ENCODE measurements at places on chromosomes 4 and X. TPM values are rescaled to one million over a fixed set of nuclear protein-coding genes. Genes with fewer than 3 reads are reported as not detected.

DNA sequence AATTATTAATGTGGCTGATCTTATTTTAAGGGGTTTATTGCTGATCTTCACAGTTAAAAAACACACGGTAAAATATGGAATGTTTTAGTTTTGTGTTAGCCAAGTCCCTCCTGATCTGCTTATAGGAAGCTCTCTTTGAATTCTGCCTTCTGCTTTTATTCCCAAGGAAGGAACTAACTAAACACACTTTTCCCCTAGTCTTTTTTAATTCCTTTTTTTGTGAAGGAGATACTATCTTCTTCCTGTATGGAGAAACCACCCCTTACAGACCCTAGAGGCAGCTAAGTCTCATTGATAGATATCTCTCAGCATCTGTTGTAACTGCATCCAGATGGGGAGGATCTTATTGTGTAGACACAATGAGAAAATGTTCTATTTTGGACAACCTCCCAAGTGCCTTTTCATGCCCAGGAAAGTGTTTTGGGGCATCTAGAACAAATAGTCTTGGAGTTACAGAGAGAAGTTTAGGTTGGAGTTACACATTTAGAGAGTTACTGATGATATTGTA lies 64.4 kb downstream of the AFF1 start:
- H3K4me1 ChIP-seq: no peaks in the 10 kb centered on the region
- H3K27me3 ChIP-seq: no peaks in the 10 kb centered on the region
- no peak overlapping the region for H3K27ac ChIP-seq
- H3K36me3 ChIP-seq: no peaks in the 10 kb centered on the region
- DNase-seq: no peak
- no peak overlapping the region for H3K4me3 ChIP-seq

- H3K4me1 ChIP-seq: no peaks in the 10 kb centered on the region
- no peaks in the 10 kb centered on the region for H3K27me3 ChIP-seq
- no peak for DNase-seq
- no peaks in the 10 kb centered on the region for H3K36me3 ChIP-seq
- H3K27ac ChIP-seq: no peak overlapping the region
- H3K4me3 ChIP-seq: no peak overlapping the region
Measured at GRCh38 chr4:140222171-140222570, 68.2 kb upstream of the MAML3 start.

- H3K36me3 ChIP-seq: no peaks in the 10 kb centered on the region
- no peak overlapping the region for H3K4me3 ChIP-seq
- H3K27ac ChIP-seq: no peak overlapping the region
Measured at GRCh38 chrX:121084903-121085611, 37.6 kb downstream of the GLUD2 start.

- H3K4me1 ChIP-seq: peaks cover 14% of the 10 kb centered on the region
- DNase-seq: no peak
- H3K27ac ChIP-seq: peak overlapping the region; percentile 62
- H3K36me3 ChIP-seq: no peaks in the 10 kb centered on the region
Measured at GRCh38 chr4:73711989-73712388, 28.4 kb upstream of the CXCL8 start.

DNA sequence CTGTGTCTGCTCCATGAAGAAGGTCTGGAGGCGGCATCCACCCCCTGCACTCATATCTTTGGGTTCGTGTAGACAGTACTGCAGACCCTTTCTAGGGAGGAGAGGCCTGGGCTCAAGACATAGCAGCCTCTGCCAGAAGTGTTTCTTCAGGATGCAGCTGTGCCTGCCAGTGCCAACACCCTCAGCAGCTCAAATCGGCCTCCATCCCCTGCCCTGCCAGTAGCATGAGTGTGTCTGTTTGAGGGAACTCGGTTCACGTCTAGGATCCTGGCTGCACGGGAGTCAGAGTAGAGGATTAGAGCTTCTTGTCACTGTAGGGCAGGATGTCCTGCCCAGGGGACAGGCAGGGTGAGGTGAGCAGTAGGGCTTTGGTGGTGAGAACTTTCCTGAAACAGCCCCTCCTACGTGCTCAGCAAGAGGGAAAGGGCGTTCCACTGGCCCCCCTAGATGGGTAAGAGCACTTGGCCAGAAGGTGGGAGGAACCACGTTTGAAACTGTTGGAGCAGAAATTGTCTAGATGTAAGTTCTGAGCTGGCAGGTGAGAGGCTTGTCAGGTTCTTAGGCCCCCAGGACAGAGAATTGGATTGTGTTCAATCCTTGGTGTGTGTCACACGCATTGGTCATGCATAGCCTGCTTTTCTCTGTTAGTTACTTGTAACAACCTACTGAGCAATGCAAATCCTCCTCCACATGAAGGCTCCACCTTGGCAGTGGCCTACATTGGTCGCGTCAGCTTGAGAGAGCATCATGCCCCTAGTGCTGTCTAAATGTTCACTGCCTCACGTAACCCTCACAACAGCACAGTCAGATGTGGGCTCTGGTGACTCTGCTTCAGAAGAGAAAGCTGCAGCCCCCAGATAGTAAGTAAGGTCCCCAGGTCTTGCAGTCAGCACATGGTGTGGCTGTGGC lies 25.8 kb upstream of the FAM193A start:
- no peak overlapping the region for H3K27ac ChIP-seq
- H3K4me1 ChIP-seq: no peaks in the 10 kb centered on the region
- no peaks in the 10 kb centered on the region for H3K27me3 ChIP-seq
- H3K36me3 ChIP-seq: no peaks in the 10 kb centered on the region
- DNase-seq: no peak

DNA sequence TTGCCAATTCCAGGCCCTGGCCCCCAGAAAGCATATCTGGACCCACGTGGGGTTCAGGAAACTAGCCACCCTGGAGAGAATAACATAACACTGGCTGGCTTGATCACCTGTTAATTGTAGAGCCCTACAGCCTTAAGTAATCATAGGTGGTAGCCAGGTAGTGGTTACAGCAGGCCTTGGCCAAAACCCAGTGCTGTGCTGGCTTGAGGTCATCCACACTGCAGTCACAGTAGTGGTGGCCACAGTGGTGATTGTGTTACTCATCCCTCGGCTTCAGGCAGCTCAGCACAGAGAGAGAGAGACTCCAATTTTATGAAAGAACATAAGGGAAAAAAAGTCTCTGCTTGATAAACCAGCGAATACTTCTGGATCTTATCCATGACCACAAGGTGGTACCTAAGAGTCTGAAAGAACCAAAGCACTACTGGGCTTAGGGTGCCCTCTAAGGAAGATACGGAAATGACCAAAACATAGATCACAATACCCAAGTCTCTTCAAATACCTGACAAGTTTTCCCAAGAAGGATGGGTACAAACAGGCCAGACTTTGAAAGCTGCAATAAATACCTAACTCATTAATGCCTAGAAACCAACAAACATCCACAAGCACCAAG lies 46.6 kb upstream of the CDX4 start:
- no peaks in the 10 kb centered on the region for H3K4me1 ChIP-seq
- no peak overlapping the region for H3K4me3 ChIP-seq
- no peaks in the 10 kb centered on the region for H3K27me3 ChIP-seq
- H3K36me3 ChIP-seq: no peaks in the 10 kb centered on the region
- no peak for DNase-seq

DNA sequence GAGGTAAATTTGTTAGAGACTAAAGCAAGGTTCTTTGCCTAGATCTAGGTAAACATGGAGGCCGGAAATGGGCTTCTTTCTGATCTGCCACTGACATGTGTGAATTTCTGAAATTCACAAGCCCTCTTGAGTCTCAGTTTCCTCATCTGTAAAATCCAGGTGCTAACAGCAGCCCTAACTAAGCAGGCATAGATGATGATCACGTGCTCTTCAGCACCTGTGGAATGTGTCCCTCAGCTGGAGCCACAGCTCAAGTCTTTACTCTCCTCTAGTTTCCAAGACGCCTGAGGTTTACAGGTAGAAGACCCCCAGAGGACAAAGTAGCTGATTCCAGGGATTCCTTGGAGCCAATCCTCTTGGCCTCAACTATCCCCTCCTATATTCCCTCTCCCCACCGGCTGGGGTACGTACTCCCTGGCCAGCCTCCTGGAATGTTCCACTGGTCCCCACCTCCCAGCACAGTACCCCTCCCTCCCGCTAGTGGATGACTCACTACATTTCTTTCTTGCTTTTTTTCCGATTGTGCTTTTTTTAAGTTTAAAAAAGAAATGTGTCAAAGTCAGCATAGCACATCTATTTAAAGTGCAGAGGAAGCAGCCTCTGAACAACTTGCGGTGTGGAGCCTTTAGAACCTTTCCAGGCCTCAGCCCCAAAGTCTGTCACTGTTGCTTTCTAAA lies 98.4 kb downstream of the PHKA2 start:
- H3K27ac ChIP-seq: no peak overlapping the region
- H3K36me3 ChIP-seq: no peaks in the 10 kb centered on the region
- no peaks in the 10 kb centered on the region for H3K4me1 ChIP-seq
- no peak overlapping the region for H3K4me3 ChIP-seq
- no peaks in the 10 kb centered on the region for H3K27me3 ChIP-seq

DNA sequence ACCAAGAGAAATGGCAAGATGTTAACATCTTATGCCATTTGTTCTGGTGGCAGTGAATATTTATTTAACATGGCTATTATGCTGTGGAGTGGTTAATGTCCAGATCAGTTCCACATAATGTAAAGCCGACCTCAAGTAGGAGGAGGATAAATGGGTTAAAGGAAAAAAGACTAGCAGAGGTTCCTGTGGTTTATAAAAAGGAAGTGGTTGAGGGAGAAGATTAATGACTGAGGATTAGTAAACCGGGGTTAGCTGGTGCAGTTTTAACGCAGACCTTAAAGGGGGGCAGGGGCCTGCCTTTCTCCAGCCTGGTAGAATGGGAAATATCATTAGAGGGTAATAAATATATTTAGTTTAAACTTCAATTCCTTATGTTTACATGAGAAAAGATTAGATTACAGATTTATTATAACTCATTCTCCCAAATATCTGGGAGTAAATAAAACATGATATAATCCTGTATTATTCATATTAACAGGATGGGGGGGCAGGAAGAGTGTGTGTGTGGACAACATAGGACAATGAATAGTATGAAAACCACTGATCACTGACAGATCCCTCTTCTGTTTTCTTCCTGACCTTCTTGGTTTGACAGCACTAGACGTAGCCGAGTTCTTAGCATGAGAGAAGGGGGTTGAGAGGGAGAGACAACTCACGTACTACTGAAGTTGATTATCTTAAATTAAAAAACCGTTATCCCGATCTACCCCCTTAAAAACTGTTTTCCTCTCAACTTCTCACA lies 124.1 kb upstream of the LIMCH1 start:
- H3K27ac ChIP-seq: no peak overlapping the region
- no peaks in the 10 kb centered on the region for H3K4me1 ChIP-seq
- 0 out of 2 replicates have a peak, but pooled peaks cover 2% of the 10 kb centered on the region for H3K27me3 ChIP-seq
- H3K36me3 ChIP-seq: no peaks in the 10 kb centered on the region

- no peak overlapping the region for H3K27ac ChIP-seq
- no peaks in the 10 kb centered on the region for H3K27me3 ChIP-seq
- no peaks in the 10 kb centered on the region for H3K36me3 ChIP-seq
- no peak overlapping the region for H3K4me3 ChIP-seq
Measured at GRCh38 chr4:53205970-53206369, 159.9 kb downstream of the SCFD2 start.

DNA sequence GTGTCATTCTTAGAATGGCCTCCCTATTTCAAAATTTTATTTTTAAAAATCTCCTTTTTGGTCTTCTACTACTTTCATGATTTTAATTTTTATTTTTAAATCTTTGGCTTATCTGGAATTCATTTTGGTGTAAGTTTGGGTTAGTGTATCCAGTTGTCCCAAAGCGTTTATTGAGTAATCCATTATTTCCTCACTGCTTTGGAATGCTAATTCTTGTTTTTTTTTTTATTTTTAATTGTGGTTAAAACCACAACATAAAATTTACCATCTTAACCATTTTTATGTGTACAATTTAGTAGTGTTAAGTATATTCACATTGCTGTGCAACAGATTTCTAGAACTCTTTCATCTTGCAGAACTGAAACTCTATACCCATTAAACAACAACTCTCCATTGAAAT lies 8.7 kb downstream of the CITED1 start:
- H3K27me3 ChIP-seq: no peaks in the 10 kb centered on the region
- H3K27ac ChIP-seq: no peak overlapping the region
- H3K4me1 ChIP-seq: no peaks in the 10 kb centered on the region
- H3K36me3 ChIP-seq: no peaks in the 10 kb centered on the region

- H3K27me3 ChIP-seq: no peaks in the 10 kb centered on the region
- no peaks in the 10 kb centered on the region for H3K36me3 ChIP-seq
- no peak overlapping the region for H3K27ac ChIP-seq
- no peak for DNase-seq
- H3K4me3 ChIP-seq: no peak overlapping the region
Measured at GRCh38 chrX:17553469-17553868, 178.5 kb downstream of the NHS start.

- no peaks in the 10 kb centered on the region for H3K27me3 ChIP-seq
- 0 out of 2 replicates have a peak, but pooled peaks cover 2% of the 10 kb centered on the region for H3K4me1 ChIP-seq
- H3K4me3 ChIP-seq: no peak overlapping the region
- DNase-seq: no peak
Measured at GRCh38 chr4:150067859-150068258, 10.4 kb upstream of the DCLK2 start.

- H3K4me1 ChIP-seq: no peaks in the 10 kb centered on the region
- no peaks in the 10 kb centered on the region for H3K36me3 ChIP-seq
- H3K27me3 ChIP-seq: no peaks in the 10 kb centered on the region
- no peak overlapping the region for H3K4me3 ChIP-seq
Measured at GRCh38 chr4:2651546-2651945, 104.6 kb downstream of the TNIP2 start.

DNA sequence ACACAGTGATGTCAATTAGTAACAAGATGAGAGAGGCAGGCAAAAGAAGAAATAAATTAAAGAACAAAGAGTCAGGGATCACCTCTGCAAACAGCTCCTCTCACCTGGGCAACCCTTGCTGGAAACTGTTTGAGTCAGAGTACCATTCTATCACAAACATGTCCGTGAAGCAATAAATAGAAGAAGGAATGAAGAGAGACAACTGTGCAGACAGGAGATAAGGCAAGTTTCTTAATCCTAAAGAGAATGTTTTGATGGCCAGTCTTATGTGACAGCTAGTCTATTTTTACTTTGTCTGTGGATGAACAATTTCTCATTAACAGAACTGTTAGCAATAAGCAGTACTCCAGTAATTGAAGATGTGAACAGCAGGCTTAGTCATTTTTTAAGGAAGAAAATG lies 422.4 kb downstream of the DMD start:
- H3K4me3 ChIP-seq: no peak overlapping the region
- no peaks in the 10 kb centered on the region for H3K36me3 ChIP-seq
- no peak overlapping the region for H3K27ac ChIP-seq
- no peaks in the 10 kb centered on the region for H3K27me3 ChIP-seq

GRCh38 chr4:183099537-183100297 lies 660 bp downstream of the WWC2 start:
- no peaks in the 10 kb centered on the region for H3K27me3 ChIP-seq
- H3K27ac ChIP-seq: peak overlapping the region; percentile 84
- peak overlapping the region; percentile 74 for H3K4me3 ChIP-seq
- H3K4me1 ChIP-seq: peaks cover 15% of the 10 kb centered on the region

GRCh38 chr4:87677731-87678130 lies 27.7 kb downstream of the DMP1 start:
- H3K27me3 ChIP-seq: no peaks in the 10 kb centered on the region

GRCh38 chr4:10032625-10033024 lies 11.3 kb upstream of the SLC2A9 start:
- H3K36me3 ChIP-seq: no peaks in the 10 kb centered on the region
- no peaks in the 10 kb centered on the region for H3K27me3 ChIP-seq
- DNase-seq: no peak
- no peak overlapping the region for H3K4me3 ChIP-seq
- H3K4me1 ChIP-seq: no peaks in the 10 kb centered on the region
- H3K27ac ChIP-seq: no peak overlapping the region

GRCh38 chrX:57380026-57380796 lies 93.7 kb downstream of the FAAH2 start:
- H3K36me3 ChIP-seq: no peaks in the 10 kb centered on the region
- no peak for DNase-seq
- no peaks in the 10 kb centered on the region for H3K27me3 ChIP-seq
- no peaks in the 10 kb centered on the region for H3K4me1 ChIP-seq

Gene SGCB
- total RNA-seq: 27.6 TPM

Gene F11
- not detected for total RNA-seq

Gene S100G
- not detected for total RNA-seq

Gene DCX
- total RNA-seq: 0.13 TPM

Gene ITM2A
- 0.49 TPM for total RNA-seq

Gene ARHGAP24
- 17.4 TPM for total RNA-seq

Gene RAB39B
- 2.0 TPM for total RNA-seq

All from Panc1 (cell line).